Activated CD4-positive, CD25-positive, alpha-beta regulatory T cell treated with anti-CD3 and anti-CD28 coated beads, Interleukin-2, amount 50 U/mL, for 72 hours (primary cell): ENCODE measurements at places on chromosomes 6 and 20.

GRCh38 chr20:57385940-57386339 lies 5.3 kb upstream of the RBM38 start:
- no peak for DNase-seq

- no peak for DNase-seq
These were observed 7.2 kb downstream of the RING1 start for GRCh38 chr6:33215271-33216116.

DNA sequence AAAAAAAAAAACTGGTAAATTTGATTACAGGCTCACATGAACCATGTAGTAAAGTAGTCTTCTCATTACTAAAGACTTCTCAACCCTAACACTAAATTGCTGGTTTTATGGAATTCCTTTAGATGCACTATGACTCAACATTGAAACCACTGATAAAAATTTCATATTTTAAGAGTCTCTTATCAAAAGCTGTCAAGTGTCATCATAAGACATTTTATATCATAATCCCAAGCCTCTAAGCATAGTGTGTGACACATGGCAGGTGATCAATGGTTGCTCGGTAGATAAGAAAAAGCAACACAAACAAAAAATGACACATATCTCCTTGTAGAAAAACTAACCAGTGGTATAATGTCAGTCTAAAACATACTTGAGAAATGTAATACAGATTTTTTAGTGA lies 258.4 kb downstream of the RNGTT start:
- DNase-seq = no peak

DNA sequence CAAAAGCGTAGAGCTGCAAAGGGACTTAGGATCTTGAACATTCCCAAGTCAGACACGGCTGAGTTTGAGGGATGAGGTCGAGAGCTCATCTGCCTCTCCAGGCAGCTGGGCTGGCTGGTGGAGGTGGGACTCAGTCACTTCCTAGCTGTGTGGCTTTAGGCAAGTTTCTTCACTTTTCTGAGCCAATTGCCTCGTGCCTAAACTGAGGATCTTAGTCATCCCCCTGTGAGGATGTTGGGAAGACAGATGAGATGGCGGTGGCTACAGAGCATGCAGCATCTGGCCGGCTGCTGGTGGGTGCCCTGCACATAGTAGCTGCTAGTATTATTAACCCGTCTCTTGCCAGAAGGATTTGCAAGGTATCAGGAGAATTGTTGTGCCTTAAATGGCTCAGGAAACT lies 27.5 kb downstream of the TFAP2C start:
- DNase-seq = no peak

GRCh38 chr6:11604215-11604614 lies 66.7 kb downstream of the TMEM170B start:
- DNase-seq = no peak

GRCh38 chr20:38198238-38198861 lies 33.3 kb upstream of the TGM2 start:
- DNase-seq = no peak

GRCh38 chr20:41029150-41029901 lies 704 bp downstream of the TOP1 start:
- peak; percentile 63 for DNase-seq

DNA sequence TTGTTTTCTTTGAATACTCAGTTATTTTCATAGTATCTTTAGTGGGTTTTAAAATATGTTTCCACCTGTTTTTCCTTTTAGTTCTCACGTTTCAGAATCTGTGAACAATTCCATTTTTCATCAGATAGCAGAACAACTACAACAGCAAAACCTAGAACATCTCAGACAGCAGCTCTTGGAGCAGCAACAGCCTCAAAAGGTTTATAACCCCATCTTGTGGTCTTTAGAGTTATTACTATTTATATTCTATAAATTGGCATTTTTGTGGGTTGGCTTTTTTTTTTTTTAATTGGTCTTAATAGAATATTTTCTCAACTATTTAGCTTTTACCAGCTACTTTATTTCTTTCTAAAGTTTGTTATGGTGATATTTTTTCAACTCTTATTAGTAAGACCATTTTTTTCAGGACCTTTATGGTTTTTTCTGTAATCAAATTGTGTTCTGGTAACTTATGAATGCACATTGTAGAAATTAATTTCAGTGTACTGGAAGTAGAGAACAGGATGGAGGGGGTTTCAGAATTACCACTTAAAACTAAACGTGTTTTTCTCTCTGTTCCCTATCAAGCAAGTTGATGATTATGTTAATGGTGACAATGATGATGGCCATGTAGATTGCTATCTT lies 72.2 kb downstream of the SCAF8 start:
- DNase-seq = no peak
